D341Med (cell line): ENCODE measurements at places on chromosomes 4 and X.
A peak's percentile ranks its signal among the peaks of the same experiment; 100 is the strongest.

DNA sequence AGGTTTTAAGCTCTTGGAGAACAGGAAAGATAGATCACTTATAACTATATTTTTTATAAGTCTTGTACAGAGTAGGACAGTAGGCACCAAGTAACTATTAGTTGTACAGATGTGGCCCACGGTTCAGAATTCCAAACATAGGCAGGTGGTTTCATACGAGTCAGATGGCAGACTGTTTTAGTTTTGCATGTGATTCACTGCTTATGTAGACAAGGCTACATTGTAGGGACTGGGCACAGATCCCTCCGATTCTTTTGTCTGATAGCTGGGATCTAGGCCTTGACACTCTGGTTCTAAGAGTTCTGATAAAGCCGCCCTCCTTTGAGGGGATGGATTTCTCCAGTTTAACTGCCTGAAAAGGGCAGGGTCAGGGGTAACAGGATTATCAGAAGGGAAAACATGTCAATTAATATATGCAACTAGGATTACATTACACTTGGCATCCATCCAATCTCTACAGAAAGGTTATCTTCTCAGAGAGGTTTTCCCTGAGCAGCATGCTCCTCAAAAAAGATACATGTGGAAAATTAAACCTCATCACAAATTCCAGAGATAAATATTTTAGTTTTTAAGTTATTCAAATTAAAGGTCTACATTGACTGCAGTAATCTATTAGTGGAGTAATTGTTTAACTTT is 87.8 kb downstream of the SPRY1 start:
- no peak for DNase-seq

DNA sequence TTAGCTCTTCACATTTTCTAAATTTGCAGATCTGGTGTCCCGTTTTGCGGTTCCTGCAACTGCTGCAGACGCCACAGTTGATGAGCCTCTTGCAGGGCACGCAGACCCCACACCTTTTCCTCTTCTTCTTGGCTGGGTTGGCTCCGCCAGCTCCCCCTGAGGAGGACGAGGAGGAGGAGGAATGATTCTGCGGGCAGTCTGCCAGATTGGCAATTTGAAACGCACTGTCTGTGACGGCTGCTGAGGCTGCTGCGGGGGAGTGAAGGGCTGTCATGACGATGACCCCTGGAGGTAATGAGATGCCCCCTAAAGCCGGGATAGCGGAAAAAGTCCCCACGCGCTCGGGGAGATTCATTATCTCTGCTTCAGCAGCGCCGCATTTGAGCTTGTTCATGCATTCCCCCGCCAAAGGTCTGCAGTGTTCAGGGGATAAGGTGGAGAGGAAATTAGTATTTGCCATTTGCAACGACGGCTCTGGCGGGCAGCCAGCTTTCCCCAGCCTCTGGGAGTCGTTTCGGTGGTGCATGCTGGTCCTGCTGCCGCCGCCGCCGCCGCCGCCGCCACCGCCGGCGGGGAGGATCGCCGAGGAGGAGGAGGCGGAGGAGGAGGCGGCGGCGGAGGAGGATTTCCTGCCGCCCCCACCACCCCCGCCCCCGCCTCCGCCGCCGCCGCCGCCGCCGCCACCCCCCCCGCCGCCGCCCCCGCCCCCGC is 3.8 kb downstream of the CXXC4 start:
- peak; percentile 76 for DNase-seq

GRCh38 chr4:683982-684622 is 4.8 kb downstream of the SLC49A3 start:
- peak; percentile 86 for DNase-seq

DNA sequence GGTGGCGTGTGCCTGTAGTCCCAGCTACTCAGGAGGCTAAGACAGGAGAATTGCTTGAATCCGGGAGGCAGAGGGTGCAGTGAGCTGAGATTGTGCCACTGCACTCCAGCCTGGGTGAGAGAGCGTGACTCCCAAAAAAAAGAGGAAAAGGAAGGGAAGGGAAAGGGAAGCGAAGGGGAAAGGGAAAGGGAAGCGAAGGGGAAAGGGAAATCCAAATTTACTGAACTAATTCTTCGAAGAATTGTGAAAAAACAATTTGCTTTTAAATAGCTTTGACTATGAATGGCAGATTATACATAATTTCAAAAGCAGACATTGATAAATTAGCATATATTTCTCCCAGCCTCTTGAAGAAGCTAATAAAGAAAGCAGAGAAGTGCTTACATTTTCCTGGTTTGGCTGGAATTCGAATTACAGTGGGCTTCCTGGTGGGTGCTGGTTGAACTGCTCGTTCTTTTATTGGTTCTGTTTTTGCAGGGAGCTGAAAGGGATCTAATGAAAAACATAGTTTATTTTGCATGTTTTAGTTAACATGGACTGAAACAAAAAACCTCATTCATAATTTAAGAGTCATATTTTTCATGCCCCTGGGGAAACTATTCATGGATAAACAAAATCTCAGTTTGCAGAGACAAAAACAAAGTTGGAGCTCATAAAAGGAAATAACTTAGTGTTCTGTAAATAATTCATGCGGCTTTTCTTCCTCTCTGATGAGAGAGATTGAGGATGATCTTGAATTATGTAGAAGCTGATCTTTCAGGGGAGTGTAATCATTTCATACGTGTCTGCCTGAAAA is 66.0 kb downstream of the RPS3A start:
- DNase-seq: no peak

DNA sequence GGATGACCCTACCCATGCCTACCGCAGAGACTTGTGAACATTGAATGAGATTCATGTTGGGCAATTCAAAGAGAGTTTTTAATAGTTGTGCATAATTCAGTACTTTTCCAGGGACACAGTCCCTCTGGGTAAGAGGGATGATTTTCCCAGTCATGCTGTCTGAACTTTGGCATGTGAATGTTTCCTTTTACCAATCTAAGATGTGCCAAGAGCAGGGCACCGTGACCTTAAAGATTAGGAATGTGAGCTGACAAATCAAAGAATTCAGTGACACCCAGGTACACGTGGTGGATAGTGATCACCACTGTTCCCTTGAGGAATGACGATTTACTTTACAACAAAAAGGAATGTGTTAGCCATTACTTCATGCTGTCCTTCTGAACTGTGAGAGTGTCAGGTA is 515.6 kb downstream of the PPARGC1A start:
- no peak for DNase-seq

DNA sequence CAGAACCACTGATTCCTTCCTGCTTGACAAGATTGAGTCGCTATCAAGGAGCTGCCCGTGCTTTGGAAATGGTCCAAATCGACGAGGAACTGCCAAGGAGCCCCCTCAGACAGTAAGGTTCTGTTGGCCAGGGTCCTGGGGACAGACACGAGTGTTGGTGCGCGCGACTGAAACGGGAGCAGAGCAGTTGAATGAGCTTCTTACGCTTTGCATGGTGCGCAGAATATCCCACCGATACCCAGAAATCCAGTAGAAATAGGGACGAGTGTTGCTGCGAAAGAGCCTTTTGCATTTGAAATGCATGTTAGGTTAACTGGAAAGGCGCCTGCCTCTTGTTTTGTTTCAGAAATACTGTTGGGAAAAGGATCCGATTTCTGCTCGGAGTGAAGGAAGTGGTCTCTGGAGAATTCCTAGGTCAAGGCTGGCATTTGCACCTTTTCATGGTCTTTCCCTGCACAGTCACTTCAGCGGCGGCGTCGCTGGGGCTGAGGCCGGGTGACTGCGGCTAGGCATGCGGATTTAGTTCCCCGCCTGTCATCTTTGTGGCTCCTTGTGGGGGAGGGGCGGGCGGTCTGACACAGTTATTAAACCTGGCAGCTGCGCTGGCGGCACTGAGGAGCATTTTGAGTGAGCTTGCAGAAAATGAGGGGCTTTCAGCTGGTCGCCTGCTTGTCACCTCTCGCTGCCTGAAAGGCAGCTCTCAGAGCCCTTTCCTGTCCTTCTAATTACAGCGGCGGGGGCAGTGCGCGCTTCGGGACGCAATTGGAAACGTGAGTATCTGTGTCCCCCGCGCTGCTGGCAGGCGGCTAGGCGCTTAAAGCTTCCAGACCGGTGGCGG is 51.5 kb upstream of the TRIM2 start:
- peak; percentile 83 for DNase-seq

- no peak for DNase-seq
These were observed 1090.9 kb upstream of the INTU start for GRCh38 chr4:126541820-126542219.

GRCh38 chr4:144646523-144647094 is 653 bp downstream of the HHIP start:
- DNase-seq: peak; percentile 78

- no peak for DNase-seq
These were observed 42.5 kb downstream of the DTHD1 start for GRCh38 chr4:36323816-36324419.

- no peak for DNase-seq
These were observed 1.2 kb upstream of the EBP start for GRCh38 chrX:48520455-48520854.

- no peak for DNase-seq
These were observed 77.8 kb downstream of the CLDN22 start for GRCh38 chr4:183242291-183242690.

- DNase-seq: no peak
These were observed 559.8 kb downstream of the TLL1 start for GRCh38 chr4:166432842-166433241.

GRCh38 chr4:159374749-159375530 is 272.1 kb downstream of the RAPGEF2 start:
- no peak for DNase-seq

GRCh38 chr4:21979196-21979595 is 30.6 kb upstream of the KCNIP4 start:
- no peak for DNase-seq

GRCh38 chrX:50111742-50112141 is 89.1 kb downstream of the AKAP4 start:
- no peak for DNase-seq

GRCh38 chr4:99945718-99946355 is 581 bp downstream of the DNAJB14 start:
- DNase-seq: peak; percentile 67

- DNase-seq: no peak
These were observed 72.9 kb downstream of the CLDN34 start for GRCh38 chrX:10039821-10040793.

GRCh38 chrX:129007631-129008030 is 515.7 kb downstream of the SMARCA1 start:
- DNase-seq: no peak

- no peak for DNase-seq
These were observed 214.1 kb downstream of the BCOR start for GRCh38 chrX:39883666-39884065.

DNA sequence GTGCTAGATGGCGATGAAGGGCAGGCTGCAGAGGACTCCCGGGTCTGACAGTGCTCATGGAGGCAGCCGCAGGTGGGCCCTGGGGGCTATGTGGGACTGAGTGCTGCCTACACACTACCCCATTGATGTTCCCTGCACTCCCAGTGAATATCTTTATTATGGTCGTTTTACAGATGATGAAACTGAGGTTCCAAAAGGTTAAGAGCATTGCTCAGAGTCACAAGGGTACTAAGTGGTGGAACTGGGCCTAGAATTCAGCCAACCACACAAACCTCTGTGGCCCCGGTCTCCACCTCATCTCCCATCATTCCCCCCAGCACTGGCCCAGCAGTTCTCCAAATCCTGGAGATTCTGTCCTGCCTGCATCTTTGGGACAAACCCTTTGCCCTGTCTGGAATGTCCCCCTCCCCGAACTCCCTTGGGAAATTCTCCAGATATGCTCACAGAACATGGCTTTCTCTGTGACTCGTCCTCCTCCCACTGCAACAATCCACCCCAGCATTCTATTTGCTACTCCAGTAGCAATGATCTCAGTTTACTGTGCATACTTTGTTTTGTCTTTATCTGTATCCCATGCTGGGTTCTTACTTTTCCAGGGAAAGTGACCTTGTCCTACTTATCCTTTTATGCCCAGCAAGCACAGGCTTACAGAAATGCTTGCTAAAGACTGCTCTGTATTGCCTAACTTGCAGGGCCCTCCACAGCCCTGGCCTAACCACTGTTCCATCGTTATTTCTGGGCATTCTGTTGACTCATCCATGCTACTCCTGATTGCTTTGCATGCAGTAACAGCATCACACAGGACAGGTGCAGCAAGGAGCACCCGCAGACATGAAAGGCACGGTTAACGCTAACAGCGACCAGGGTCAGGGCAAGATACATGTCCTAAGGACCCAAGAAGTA is 14.0 kb downstream of the PNMA6F start:
- DNase-seq: no peak

GRCh38 chr4:152807294-152807829 is 27.6 kb downstream of the ARFIP1 start:
- DNase-seq: no peak

DNA sequence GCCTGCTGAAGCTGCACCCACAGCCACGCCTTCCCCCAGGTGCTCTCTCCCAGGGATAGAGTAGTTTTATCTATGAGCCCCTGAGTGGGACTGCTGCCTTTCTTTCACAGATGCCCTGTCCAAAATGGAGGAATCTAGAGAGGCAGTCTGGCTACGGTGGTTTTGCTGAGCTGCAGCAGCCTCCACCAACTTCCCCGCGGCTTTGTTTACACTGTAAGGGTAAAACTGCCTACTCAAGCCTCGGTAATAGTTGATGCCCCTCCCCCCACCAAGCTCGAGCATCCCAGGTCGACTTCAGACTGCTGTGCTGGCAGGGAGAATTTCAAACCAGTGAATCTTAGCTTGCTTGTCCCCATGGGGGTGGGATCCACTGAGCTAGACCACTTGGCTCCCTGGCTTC is 84.5 kb downstream of the PRKG2 start:
- no peak for DNase-seq

GRCh38 chr4:41050116-41050515 is 164.2 kb downstream of the APBB2 start:
- DNase-seq: no peak

- no peak for DNase-seq
These were observed 7.2 kb downstream of the PPM1K start for GRCh38 chr4:88276952-88277710.

DNA sequence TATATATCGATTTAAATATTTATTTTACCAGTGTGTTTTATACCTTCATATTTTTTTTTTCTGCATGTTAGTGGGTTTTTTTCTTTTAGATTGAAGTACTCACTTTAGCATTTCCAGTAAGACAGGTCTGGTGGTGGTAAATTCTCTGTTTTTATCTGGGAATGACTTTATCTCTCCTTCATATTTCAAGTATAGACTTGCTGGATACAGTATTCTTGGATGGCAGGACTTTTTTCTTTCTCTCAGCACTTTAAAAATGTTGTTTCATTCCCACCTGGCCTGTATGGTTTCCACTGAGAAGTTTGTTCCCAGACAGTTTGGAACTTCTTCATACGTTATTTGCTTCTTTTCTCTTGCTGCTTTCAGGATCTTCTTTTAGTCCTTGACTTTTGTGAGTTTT is 86.1 kb downstream of the FMR1NB start:
- DNase-seq: no peak

DNA sequence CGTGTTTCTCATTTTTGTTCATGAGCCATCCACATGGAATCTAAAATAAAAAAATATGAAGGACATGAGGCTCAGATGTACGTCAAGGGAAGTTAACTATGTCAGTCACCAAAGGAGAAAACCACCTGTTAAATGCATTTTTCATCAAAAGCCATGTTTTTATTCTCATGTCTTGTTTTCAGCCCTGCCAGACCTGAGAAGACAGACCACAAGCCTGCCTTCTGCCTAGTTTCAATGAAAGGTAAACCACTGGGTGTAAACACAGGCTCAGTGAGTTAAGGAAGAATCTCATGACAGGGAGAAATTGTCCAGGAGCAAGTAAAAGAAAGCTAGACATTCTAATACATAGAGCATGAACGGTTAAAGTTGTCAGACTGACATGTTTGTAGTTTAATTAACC is 52.3 kb upstream of the TNIP3 start:
- DNase-seq: no peak

- no peak for DNase-seq
These were observed 142.2 kb downstream of the ARHGAP10 start for GRCh38 chr4:147874109-147874508.

- no peak for DNase-seq
These were observed 1049.8 kb upstream of the GRIA3 start for GRCh38 chrX:122134291-122134690.
